ENCODE measurements at places on chromosomes 11 and 22.

DNA sequence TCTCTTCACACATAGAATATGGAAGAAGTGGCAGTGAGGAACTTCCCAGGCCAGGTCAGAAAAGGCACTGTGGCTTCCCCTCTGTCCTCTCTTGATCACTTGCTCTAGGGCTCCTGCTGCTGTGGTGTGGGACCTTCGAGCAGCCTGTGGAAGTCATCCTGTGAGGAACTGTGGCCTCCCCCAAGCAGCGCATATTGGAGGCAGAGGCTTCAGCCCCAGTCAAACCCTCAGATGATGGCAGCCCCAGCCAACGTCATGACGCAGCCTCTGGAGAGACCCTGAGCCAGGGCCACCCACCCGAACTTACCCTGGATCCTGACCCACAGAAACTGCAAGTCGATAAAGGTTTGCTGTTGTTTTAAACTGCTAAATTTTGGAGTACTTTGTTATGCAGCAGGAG, 444.9 kb downstream of the TBC1D22A start:
- DNase-seq: no peak

GRCh38 chr22:47474895-47475294, 712.4 kb downstream of the TBC1D22A start:
- DNase-seq: no peak

DNA sequence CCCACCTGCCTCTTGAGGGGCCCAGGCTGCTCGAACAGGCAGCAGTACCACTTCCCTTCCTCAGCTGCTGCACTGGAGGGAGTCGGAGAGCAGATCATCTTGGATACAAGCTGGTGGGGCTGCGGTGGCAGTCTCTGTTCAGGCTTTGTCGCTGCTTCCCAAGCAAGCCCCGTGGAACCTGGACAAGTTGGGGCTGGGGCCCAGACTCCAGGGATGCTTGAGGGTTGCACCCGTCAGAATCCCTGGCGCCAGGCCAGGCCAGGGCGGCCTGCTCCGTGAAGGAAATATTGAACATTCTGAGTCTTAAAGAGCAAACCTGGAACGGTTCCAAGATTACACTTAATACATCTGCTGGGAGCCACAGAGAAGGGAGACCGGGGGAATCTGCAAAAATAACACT, 310.1 kb upstream of the SORL1-AS1 start:
- DNase-seq: no peak

GRCh38 chr11:79229047-79229446, 211.8 kb downstream of the TENM4 start:
- no peak for DNase-seq

DNA sequence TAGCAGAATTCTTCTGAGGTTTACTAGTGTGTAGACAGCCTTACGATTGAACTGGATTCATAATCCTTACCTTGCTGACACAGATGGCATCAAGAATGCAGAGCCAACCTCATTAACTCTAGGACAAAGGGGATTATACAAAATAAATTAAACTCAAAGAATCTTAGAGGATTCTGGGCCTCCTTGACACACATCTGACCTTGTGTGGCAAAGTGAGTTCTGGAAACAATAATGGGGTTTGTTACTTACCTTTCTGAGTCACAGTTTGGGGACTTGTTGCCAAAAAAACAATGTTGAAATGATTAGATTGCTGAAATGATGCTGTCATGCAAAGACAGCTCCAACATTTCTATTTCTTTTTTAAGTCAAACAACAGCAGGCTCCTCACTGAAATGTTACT, 179.1 kb upstream of the ISX start:
- no peak for DNase-seq

DNA sequence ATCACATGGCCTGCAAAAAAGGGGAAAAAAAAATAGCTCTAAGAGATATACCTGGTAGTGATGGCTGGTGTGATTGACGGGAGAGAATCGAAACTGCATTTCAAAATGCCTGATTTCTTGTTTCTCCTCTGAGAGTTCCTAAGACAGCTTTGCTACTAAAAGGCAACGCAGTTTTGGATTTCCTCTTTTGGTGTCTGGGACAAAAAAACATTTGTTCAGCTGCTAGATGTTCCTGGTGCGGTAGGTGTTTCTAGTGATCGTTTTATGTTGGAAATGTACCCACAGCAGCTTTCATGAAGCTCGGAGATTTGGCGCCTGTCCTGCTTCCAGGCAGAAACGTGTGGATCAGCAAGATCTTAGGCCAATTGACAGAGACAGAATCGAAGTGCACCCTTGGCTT, 18.1 kb downstream of the P2RX3 start:
- DNase-seq: no peak

GRCh38 chr22:48488611-48489511, 1338.8 kb downstream of the BRD1 start:
- DNase-seq: no peak

- DNase-seq: no peak
These were observed 173.9 kb upstream of the B3GAT1 start for GRCh38 chr11:134585666-134586610.

DNA sequence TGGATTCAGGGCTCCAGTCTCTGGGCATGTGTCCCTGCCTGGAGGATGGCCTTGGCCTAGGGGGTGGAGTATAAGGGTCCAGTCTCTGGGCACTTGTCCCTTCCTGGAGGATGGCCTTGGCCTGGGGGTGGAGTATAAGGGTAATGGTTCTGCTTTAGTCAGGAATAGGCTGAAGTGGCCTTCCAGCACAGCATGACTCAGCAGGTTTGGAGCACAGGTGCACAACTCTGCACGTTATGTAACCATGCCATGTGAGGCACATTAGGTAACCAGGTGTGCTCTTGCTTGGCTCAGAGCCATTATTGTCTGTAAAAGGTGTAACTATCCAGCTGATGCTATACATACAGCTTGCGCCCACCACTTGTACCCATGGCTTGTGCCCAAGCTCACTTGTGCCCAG, 48.4 kb upstream of the POLD3 start:
- DNase-seq: no peak

DNA sequence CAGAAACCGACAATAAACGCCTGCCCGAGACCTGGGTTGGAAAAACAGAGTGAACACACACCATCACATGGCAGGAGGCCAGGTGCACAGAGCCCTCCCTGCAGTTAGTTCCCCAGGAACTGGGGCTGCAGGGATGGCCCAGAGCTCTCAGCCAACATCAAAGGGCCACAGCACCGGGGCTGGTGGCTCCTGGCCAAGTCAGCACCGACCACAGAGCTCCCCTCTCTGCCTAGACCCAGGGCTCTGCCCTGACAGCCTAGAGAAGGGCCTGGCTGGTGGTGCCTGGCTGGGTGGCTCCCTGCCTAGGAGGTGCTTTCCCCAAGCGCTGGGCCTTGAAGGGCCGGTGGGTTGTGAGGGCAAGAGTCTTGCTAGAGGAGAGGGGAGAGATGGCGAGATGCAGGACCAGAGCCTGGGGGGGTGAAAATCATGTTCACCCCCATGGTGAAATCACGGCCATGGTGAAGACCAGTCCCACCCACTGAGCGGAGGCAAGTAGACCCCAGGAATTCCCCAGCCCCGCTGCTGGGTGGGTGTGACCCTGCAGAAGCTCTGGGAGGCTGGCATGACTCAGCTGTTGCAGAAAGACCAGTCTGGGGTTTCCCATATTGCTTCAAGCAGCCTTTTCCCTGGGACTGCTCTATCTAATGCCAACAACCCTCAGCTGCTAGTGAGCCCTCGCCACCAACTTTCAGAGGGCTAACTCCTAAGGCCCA, 7.2 kb upstream of the BID start:
- no peak for DNase-seq

- no peak for DNase-seq
These were observed 209.8 kb downstream of the TBC1D22A start for GRCh38 chr22:46972256-46972655.

DNA sequence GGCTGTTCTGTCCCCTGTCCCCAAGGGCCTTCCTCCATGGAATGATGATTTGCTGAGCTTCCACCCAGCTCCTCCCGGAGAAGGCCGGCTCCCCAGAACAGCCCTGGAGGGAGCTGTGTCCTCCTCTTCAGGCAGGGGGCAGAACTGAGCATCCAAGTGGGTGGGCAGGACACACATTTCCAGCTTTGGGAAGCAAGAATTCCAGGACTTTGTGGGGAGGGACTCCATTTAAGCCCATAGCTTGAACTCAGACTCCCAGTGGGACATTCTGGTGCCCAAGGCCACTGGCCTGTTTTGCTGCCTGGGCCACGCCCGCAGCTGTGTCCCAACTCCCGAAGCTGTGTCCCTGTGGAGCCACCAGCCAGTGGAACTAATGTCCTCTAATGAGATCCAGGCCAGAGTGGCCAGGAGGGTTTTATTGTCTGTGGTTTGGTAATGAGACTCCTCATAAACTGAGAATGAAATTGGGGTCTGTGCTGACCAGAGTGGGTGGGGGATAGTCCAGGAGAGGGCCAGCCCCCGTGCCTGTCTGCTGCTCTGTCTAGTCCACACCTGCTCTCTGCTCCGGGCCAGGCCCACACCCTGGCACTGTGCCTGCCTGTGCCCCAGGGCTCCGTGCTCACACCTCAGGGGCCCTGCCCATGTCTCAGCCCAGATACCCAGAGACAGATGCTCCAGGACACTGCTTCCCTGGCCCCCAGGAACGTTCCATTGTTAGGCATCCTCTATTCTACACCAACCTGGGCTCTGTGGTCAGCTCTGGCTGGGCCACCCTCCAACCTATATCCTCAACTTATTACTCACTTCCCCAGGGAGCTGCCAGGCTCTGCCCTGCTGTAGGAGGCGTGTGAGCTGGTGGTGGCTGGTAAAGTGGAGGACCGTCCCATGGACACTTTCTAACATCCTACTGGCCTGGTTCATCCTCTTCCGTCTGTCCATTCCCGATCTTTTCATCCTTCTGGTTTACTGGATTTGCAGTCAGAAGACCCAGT, 7.6 kb downstream of the NECTIN1 start:
- DNase-seq: no peak

DNA sequence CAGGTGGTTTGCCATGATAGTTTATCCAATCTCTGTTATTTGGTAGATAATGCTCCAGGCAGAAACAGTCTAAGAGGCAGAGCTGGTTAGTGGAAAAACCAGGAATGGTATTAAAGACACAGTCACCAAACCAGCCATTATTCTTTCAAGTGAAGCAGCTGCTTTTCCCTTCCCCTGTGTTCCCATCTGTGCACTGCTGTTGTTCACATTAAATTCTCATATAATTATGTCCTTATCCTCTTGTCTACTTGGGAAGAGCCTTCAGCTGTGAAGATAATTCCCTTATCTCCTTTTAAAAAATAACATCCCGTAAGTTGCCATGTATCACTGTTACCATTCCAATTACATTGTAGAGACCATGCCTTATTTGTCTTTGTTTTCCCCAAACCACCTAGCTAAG, 5.2 kb upstream of the TBCEL start:
- no peak for DNase-seq

- DNase-seq: no peak
These were observed at the start of gene CASP12 for GRCh38 chr11:104897891-104898684. CASP12 (minus strand) TSS chr11:104898460.

DNA sequence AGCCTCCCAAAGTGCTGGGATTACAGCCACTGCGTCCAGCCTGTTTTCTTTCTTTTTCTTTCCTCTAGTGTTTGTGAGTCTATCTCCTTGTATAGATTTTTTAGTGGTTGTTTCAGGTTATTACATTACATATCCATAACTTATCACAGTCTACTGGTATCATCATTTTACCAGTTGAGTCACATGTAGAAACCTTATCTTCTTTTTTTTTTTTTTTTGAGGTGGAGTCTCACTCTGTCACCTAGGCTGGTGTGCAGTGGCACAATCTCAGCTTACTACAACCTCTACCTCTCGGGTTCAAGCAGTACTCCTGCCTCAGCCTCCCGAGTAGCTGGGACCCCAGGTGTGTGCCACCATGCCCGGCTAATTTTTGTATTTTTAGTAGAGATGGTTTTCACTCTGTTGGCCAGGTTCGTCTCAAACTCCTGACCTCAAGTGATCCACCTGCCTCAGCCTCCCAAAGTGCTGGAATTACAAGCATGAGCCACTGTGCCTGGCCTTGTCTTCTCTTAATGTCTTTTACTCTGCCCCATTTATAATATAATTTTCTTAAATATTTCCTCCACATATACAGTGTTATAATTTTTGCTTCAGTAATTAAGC, 11.0 kb downstream of the CDC45 start:
- DNase-seq: no peak

DNA sequence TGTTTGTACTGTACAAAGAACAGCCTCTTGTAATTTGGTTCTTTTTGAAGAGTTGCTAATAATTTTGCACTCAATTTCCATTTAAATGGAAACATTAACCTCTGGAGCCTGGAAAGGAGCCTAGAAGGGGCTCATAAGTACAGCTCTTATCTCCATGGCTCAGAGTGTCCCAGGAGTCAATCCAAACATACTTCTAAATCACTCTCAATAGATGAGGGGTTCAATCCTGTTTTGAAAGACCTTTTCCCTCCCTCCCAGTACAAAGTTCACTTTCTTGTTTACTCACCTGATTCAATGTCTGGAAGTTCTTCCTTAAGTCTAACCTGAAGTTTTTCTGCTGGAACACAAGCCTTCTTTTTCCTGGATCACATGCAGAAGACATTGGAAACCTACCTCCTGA, 273.0 kb upstream of the PLET1 start:
- DNase-seq: no peak

GRCh38 chr11:107705027-107705426, 6.8 kb downstream of the SLN start:
- no peak for DNase-seq

GRCh38 chr11:21268036-21268435, 598.6 kb downstream of the NELL1 start:
- no peak for DNase-seq

- no peak for DNase-seq
These were observed 27.7 kb upstream of the ETS1 start for GRCh38 chr11:128615076-128615475.

DNA sequence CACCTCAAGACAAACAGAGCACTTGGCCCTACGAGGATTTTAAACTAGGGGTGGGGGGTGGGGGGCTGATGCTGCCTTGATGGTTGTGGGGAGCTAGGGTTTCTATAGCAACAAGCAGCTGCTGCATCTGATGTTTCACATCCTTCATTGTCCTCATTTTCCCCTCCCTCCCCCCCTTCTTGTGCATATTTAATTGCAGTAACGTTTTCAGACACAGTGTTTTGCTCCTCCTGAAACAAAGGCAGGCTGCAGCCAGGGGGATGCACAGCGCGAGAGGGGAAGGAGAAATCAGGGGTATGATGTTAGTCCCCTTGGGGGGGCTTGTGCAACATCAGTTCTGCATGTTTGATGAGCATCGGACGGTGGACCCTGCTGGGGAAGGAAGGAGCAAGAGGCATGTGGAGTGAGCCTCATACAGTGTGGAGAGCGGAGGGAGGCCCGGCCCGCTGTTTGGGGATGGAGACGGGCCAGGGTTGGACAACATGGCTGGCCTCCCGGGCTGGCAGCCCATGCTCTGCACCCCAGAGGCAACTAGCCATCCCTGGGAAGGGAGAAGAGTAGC, 208.3 kb downstream of the CEP164 start:
- no peak for DNase-seq

DNA sequence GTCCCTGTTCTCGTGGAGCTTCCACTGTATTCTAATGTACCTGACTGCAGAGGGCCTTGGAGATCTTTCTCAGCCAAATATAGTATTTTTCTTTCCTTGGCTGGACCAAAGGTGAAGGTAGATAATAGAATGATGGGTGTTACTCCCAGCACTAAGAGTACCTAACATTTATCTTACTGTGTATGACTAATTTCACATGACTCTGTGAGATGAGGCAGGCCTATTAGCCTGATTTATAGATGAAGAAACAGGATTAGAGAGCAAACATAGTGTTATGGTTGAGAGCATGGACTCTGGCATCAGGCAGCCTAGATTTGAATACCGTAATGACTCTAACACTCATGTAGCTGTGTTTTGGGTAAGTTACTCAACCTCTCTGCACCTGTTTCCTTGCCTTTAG, 2.7 kb downstream of the ACO2 start:
- DNase-seq: no peak

- no peak for DNase-seq
These were observed 229.3 kb downstream of the MN1 start for GRCh38 chr22:27572278-27572666.

- DNase-seq: no peak
These were observed 97.5 kb upstream of the PRR5 start for GRCh38 chr22:44604455-44604854.
